ENCODE measurements at places on chromosomes 7 and 10. TPM values are rescaled to one million over a fixed set of nuclear protein-coding genes. Genes with fewer than 3 reads are reported as not detected.

- no peak for DNase-seq
These were observed 7.8 kb downstream of the PAPSS2 start for GRCh38 chr10:87667493-87667892.

DNA sequence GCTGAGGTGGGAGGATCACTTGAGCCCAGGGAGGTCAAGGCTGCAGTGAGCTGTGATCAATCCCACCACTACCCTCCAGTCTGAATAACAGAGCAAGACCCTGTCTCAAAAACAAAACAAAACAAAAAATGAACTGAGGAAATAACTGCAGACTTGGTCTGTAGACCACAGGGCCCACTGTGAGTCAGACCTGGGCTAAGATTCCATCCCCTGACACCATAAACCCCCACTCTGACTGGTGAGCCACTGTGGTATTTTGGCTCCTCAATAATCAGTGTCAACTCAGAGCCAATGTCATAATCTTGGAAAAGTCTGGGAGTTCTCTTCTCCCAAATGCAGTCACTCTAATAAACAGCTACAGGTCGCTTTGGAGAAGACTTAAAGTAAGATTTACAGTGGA lies 24.0 kb upstream of the ERCC6 start:
- DNase-seq: no peak

DNA sequence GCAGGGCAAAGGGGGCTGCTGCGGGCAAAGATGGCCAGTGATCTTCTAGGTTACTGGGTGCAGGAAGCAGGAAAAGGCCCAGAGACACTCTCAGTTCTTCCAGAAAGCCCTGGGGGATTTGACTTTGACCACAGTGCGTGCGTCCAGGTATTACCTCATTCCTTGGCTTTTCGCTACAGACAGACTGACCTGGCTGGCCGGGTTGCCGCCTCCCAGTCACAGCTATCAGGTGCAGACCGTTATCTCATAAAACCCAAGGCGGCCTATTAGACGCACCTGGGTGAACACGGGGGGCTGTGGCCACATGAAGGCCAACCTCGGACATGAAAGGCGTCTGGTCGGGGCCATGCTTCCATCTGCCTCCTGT lies 80.3 kb downstream of the FOXL3 start:
- DNase-seq: no peak

GRCh38 chr7:2359610-2360009 lies 5.0 kb downstream of the EIF3B start:
- DNase-seq: no peak

DNA sequence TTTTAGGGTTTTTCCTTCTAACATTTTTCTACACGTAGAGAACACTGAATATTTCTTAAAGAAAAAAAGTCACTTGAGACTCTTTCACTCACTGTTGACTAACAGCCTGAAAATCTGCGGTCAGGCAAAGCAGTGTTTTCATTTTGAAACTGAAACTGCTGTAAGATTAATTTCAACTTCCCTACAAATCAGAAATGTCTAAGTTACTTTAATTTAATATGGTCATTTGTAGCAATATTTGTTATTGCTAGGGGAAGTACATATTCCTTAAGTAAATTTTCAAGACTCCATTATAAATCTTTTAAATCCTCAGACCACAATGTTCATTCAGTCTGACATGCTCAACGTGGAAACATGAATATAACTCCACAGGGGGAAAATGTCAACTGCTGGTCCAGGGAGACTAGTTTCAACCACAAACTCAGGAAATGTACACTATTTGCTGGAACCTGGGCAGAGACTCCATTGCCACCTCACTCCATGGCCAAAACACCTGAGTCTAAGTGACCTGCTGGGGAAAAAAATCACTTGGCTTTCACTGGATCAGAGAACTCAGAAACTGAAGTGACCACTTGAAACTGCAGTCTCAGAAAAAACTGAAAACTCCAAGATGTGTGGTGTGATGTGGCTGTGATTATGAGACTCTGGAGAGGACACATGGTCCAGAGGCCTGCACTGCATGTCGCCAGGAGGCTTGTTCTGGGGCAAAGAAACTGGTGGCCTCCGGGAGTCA lies 161.2 kb downstream of the TAX1BP1 start:
- DNase-seq: no peak

DNA sequence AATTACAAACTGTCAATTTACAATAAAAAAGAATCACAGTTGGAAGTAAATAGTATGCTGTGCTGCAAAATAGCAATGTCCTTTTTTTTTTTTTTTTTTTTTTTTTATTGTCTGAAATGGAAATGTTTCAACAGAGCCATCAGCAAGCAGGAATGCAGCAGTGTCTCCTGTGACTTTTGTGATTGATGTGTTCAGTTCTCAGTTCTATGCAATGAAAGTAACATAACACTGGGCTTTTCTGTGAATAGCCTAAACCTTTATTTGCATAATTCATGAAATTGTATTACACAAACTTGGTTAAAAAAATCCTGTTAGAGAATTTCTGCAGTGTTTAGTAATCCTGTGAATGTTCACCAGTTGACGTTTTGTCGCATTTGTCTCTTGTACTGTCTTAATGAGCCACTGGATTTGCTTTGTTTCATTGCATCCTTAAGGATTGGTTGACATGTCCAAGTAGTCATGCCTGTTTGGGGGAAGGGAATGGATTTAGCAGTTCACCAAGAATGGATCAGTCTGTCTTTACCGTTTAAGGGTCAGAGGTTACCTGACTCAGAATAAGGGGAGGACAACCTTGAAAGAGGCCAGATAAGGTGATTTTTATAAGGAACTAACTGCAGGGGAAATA lies 192.7 kb downstream of the MLLT10 start:
- no peak for DNase-seq

DNA sequence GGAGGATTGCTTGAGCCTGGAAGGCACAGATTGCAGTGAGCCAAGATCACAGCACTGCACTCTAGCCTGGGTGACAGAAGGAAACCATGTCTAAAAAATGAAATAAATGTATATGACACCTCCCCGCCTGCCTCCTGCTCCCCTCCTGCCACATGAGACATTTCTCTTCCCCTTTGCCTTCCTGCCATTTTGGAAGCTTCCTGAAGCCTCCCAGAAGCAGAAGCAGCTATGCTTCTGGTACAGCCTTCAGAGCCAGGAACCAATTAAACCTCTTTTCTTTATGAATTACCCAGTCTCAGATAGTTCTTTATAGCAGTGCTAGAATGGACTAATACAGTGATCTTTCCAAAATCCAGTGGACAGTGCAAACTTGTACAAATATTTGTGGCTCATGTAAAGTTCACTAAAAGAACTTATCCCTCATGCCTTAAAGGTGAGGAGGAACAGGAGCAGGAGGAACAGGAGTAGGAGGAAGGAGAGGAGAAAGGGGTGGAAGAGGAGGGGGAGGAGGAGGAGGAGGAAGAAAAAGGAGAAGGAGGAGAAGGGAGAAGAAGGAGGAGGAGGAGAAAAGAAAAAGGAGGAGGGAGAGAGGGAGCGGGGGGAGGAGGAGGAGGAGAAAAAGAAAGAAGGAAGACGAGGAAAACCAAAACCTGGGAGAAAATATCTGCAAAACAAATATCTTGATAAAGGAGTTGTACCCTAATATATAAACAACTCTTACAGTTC lies 2.8 kb upstream of the ABI1 start:
- DNase-seq: no peak

- no peak for DNase-seq
These were observed 318.1 kb downstream of the RPS24 start for GRCh38 chr10:78351809-78352208.

DNA sequence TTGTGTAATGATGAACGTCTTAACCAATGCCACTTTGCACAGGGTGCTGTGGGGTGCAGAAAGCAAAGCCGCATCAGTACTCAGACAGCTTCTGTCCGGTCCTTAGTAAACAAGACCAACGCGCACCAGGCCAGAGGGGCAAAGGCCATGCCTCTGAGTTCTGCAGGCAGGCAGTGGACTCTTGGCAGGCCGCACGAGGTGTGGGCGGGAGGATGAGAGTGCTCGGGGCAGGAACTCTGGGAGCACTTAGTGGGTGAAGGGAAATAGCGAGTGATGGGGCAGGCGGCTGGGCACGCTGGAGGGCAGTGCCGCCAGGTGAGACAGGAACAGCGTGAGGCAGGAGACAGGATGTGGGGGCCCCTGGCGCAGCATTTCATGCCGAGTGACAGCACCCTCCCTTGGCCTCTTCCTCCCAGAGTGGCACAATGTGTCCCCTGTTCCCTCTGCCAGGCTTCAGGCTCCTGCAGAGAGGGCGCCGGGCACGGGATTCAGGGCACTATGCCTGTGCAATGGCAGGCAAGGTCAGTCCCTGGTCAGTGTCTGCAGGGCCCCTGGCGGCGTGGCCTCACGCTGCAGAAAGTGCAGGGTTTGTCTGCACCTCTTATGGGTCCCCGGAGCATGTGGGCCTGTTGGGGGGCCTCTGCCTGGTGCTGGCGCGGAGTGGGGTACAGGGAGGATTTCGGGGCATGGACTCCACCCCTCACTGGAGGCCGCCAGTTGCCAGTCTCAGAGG lies 60.4 kb downstream of the VIPR2 start:
- peak; percentile 44 for DNase-seq

DNA sequence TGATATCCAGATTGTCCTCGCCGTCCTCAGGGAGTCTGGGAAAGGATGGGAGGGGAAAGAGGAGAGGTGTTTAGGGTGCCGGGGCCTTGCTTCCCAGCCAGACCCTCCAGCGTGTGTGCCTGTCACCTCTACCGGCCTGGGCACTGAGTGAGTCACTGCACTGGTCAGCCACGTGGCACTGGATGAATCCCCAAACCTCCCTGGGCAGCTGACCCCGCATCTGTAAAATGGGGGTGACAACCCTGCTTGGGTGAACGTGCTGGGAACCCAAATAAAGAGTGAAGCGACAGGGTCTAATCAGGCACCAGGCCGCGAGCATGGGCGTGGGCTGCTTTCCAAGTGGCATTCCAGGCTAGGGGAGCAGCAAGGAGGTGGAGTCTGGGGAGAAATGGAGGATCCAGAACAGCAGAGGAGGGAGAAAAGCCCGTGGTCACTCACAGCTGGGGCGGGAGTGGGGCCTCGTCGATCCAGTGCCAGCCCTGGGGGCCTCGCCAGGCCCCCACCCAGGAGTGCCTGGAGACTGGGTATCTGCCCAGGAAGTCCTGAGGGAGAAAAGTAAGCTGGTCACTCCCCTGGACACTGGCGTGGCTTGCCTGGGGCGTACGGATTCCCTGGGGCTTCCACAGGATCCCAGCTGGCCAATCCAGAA lies 29.7 kb downstream of the KLRG2 start:
- no peak for DNase-seq

- DNase-seq: no peak
These were observed 6.9 kb downstream of the BZW2 start for GRCh38 chr7:16652888-16653287.

GRCh38 chr10:63166742-63167258 lies 33.7 kb downstream of the NRBF2 start:
- no peak for DNase-seq

DNA sequence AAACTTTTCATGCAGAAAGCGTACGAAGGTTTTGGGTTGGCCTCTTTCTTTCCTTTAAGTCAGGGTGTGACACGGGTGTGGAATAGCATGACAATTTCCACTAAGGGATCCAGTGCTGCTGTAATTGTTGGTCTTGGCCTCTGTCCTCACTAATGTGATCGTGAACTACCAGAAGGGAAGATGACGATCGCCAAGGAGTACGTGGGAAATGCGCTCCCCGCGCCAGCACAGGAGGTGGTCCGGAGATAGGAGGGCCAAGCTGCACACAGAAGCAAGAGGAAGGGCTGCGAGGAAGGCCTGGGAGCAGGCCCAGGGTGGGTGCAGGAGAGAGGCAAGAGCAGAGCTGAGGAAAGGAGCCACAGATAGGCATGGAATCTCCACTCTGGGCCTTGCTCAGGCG lies 79.7 kb upstream of the PODXL start:
- no peak for DNase-seq

- DNase-seq: no peak
These were observed 175.9 kb downstream of the BAMBI start for GRCh38 chr10:28853195-28853594.

DNA sequence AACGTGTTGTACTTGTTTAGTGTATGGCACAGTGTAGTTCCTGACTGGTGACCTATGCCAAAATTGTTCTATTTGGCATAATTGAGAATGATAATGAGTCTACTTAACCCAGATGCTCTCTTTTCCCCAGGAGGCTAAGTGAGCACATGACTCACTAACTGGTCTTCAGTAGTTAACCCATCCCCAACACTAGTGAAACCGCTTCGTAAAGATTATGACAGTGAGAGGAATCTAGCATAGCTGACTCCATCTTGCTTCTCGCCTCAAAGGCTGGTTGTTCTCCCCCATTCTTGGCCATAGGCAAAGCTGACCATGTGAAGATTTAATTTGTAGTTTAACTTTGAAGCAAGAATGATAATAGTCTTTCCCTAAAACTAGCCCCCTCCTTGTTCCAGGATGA lies 47.2 kb downstream of the CDK1 start:
- DNase-seq: no peak

- DNase-seq: no peak
These were observed 47.2 kb downstream of the PAX2 start for GRCh38 chr10:100792574-100792973.

GRCh38 chr7:17408245-17408903 lies 109.9 kb downstream of the AHR start:
- peak; percentile 38 for DNase-seq

GRCh38 chr7:43572516-43573049 lies 10.3 kb upstream of the STK17A start:
- no peak for DNase-seq

GRCh38 chr7:102432442-102433218 lies 745 bp upstream of the ORAI2 start:
- no peak for DNase-seq

DNA sequence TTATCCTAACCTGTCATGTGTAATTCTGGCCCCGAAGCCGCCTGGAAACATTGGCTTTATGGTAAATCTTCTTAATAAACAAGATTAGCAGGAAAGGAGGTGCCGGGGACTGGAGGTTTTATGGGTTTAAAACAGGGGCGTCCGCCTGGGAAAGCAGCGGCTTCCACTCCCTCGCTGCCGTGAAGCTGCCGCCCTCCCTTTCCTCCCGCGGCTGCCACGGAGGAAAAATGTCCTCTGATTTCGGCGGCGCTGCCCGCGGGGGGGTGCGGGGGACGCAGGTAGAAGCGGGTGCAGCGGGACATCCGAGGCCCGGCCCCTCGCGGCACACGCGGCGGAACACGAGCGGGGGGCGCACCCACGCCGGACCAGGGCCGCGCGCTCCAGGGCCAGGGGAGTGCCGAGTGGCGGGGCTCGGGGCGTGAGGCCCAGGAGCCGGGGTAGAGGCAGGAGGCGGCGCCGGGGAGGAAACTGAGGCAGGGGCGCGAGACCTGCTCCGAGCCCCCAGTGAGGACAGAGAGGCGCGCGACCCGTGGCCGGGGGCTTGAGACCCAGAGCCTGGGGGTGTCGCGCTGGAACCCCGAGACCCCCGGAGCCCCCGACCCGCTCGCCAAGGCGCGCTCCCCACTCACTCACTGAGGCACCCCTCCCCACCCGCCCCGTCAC lies 993 bp downstream of the PTPRN2 start:
- DNase-seq: no peak

The GFRA1 gene
- 15.1 TPM for polyA plus RNA-seq

The SHH gene
- 4.3 TPM for polyA plus RNA-seq

The ANKRD61 gene
- 0.08 TPM for polyA plus RNA-seq

The CYP2C8 gene
- polyA plus RNA-seq: 1,126 TPM

The NPFFR1 gene
- polyA plus RNA-seq: not detected

The C10orf105 gene
- polyA plus RNA-seq: 0.07 TPM

The STRIP2 gene
- polyA plus RNA-seq: 0.18 TPM

The PIP gene
- polyA plus RNA-seq: not detected

The FAM200A gene
- polyA plus RNA-seq: 1.7 TPM

The AKR1C8 gene
- 19.2 TPM for polyA plus RNA-seq

The ARL3 gene
- polyA plus RNA-seq: 2.4 TPM
